ENCODE measurements at places on chromosomes 2 and 18. TPM values are rescaled to one million over a fixed set of nuclear protein-coding genes. Genes with fewer than 3 reads are reported as not detected.

DNA sequence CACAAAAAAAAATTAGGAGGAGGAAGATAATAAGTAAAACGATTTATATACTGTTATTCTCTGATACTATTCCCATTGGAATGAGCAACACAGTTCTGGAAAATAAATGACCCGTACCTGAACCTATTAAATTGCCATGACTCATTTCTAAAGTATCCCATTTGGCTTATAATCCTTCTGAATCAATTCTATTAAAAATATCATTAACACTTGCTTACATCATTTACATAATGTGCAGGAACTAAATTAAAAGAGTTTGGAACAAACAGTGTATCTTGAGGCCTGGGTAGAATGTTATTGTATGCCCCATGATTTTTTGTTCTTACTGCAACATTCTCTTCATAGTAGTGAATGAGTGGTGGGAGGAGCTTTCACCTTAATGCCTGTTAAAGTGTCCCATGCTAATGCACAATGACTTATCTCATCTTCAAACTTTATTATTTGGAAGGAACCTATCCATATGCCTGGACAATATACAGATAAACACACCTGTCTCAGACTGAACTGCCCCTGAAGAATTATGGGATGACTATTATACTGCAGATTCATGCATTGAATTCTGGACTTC, 549.9 kb upstream of the ACVR2A start:
- no peak for DNase-seq

GRCh38 chr2:55917117-55917516, 6.5 kb downstream of the EFEMP1 start:
- DNase-seq: no peak

- DNase-seq: peak; percentile 78
Measured at GRCh38 chr2:11899264-11899818, 152.9 kb downstream of the LPIN1 start.

- DNase-seq: no peak
Measured at GRCh38 chr2:133810559-133810958, 242.3 kb upstream of the NCKAP5 start.

DNA sequence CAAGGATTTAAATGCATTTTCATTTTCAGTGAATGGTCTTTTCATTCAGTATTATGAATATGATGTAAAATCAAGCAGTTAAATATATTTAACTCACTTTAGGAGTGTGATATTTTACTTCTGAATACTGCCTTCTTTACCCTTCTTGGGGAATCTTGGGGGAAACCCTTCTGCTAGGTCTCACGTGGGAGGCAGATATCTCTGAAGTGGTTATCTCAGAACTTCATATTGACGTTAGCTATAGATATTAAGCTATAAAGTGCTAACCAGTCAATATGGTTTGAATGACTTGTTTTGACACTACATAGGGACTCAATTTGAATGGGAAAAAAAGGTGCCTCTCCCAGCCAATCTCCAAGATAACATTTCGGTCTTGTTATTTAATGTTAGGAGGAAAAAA, 9.8 kb downstream of the REL start:
- no peak for DNase-seq

DNA sequence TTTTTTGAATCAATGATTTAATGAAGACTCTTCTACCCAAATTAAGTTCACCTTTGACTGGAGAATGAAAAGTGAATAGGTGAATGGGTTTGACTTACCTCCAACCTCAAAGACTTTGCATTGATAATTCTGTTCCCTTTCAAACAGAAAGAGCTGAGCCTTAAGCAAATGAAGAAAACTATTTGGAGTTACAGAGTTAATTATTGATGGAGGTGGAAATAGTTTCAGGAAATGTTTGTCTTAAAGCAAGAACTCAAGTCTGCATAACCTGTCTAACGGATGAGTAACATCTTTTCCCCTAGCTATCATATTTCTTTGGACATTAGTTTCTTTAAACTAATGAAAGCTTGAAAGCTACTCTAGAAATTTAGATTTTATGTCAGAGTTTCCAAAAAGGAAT, 166.5 kb downstream of the CERS6 start:
- DNase-seq: no peak

DNA sequence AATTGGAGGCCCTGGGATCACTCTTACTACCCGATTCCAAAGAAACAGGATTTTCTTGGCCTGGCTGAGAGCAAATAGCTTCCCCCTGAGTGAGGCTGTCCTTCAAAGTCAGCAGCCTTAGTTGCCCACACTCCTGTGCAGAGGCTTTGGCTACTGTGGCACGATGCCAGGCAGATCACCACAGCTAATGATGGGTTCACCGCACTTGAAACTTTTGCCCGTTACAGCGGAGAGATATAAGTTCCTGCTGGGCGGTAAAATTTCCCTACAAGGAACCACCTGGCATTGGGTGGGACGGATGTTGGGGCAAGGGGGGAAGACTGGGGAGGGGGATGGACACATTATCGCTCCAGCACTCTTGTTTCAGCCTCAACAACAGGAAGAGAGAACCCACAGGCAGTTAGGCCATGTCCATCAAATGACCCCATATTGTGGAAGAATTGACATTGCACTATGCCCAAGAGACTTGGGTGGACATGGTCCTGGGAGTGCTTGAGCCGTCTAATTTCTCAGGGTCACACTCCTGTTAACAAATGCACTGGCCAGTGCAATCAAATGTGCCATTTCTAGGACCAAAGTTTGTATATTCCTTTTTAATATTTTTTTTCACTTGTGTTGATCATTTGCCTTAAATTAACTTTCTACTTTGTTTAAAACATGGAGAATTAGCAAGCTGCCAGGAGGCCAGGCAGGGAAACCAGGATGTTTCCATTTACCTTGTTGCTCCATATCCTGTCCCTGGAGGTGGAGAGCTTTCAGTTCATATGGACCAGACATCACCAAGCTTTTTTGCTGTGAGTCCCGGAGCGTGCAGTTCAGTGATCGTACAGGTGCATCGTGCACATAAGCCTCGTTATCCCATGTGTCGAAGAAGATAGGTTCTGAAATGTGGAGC, 4.4 kb downstream of the IL1B start:
- no peak for DNase-seq

- DNase-seq: no peak
Measured at GRCh38 chr2:102438578-102438977, 15.6 kb downstream of the IL18RAP start.

- no peak for DNase-seq
Measured at GRCh38 chr2:105809097-105809473, 64.4 kb downstream of the NCK2 start.

GRCh38 chr2:14998546-14998945, 366.0 kb downstream of the LRATD1 start:
- no peak for DNase-seq

GRCh38 chr2:186135686-186136085, 350.4 kb upstream of the ZC3H15 start:
- DNase-seq: no peak

DNA sequence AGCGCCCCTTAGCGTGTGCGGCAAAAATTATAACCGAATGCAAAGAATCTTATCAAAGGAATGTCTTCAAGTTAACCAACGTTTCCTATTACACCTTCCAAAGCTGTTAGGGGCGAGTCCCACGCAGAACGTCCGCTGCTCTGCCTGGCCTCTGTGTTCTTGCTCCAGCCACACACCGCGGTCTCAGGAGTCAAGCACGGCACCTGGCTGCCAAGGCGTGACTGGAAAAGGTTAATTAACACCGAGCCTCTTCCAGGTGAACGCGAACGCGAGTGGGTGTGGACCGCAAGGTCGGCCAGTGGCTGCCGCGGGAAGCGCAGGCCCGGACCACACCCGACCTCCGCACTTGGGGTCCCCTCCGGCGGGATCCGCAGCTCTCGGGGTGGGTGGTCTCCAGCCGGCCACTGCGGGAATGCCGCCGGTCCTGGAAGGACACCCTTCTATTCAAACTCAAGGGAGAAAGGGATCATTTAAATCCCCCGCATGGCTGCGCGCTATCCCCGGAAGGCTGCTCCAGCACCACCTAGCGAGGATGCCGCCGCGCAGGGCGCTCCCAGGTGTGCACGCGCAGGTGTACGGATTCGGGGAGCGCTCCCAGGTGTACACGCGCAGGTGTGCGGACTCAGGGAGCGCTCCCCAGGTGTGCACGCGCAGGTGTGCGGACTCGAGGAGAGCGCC, 830 bp downstream of the CYB5A start:
- DNase-seq: no peak

GRCh38 chr2:219060821-219061791, at the start of gene IHH:
Gene IHH (minus strand): TSS chr2:219060921. CDS start chr2:219060467, 454 bp downstream.
- no peak for DNase-seq

GRCh38 chr2:133462811-133463210, 105.5 kb downstream of the NCKAP5 start:
- DNase-seq: no peak

GRCh38 chr2:167293172-167293781, 405.0 kb downstream of the XIRP2 start:
- peak; percentile 20 for DNase-seq

DNA sequence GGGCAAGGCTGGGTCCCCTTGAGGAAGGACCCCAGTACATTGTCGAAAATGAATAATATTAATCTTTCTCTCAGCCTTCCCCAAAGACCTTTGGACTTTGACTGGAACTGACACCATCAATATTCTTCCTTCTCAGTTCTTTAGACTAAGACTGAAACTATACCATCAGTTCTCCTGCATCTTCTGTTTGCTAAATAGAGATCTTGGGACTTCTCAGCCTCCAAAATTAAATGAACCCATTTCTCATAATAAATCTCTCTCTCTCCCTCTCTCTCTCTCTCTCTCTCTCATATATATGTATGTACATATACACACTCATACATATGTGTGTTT, 39.7 kb upstream of the VRK2 start:
- no peak for DNase-seq

DNA sequence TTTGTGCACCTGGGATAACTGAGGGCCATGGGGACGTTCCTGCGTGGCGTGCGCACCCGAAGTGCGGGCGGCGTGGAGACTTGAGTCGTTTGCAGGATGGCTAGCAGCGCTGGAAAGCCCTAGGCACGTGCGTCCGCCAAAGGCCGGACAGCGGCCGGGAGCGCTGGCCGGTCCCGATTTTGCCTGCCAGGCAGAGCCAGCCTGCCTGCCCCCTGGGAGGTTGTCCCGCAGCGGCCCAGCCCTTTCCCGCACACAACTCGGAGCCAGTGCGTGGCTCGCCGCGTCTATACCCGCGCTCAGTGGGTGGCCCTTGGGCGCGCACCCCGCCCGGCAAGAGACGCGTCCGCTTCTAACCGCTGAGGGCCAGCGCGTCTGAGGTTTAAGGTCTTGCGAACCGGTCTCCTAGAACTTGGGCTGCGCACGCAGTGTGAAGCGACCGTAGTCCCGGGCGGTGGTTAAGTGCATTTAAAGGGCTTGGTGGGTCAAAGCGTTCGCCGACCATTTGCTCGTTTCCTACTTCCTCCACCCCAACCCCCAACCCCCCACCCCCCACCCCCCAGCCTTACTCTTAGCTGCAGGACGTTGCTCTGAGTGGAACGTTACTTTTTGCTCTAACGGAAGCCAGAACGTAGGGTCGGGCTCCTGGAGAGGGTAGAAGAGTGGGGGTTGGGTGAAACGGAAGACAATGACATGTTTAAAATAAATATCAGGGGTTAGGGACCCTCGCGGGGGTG, 627 bp downstream of the CDCA7 start:
- peak; percentile 44 for DNase-seq

DNA sequence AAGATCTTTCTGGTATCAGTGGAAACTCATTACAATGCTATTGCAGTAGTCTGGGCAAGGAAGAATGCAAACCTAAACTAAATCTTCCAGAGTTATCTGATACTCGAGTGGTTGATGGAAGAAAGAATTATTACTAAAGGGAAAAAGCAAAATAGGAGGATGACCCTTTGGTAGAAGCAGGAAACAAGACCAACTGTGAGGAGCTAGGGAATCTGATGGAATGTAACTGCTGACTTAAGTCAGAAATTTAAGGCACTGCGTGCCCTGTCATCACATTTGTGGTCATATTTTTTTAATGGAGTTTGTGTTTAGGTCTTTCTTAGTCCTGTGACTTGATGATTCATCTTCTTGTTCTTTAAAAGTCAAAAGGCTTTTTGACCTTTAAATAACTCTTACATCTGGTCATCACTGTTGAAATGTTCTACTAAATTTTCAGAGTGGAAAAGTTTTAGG, 36.5 kb upstream of the ARMC9 start:
- DNase-seq: peak; percentile 97

DNA sequence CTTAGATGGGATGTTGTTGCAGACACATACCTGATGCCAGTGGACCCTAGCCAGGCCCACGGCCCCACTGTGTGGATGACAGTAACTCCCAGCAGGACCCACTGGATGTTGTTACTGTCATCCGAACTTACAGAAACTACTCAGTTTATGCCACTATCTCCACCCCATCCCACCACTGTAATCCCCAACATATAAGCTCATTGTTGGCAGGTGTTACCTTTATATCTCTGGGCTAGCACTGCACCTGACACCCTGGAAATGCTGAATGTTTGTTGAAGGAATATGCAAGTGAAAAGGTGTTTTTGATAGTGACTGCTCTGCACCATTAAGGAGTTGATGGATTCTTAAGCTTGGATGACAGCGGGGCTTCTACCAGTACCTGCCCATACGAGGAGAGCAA, 133.5 kb upstream of the ASB18 start:
- no peak for DNase-seq

The SLC25A12 gene
- 22.7 TPM for total RNA-seq

The FAM110C gene
- total RNA-seq: not detected

The RAX gene
- total RNA-seq: not detected

The CAPN14 gene
- 0.24 TPM for total RNA-seq

The LRP2 gene
- total RNA-seq: 0.10 TPM

The KRTCAP3 gene
- total RNA-seq: 0.50 TPM

The RRM2 gene
- 195 TPM for total RNA-seq

The SFTPB gene
- not detected for total RNA-seq

The PARD3B gene
- total RNA-seq: 2.2 TPM

The DNAJC10 gene
- 84.6 TPM for total RNA-seq
